Lung (tissue), 17 donors: ENCODE measurements at places on chromosomes 3 and 15. TPM values are rescaled to one million over a fixed set of nuclear protein-coding genes. Genes with fewer than 3 reads are reported as not detected.
A peak's percentile ranks its signal among the peaks of the same experiment; 100 is the strongest.

The ASB14 gene
- 1.4 TPM for total RNA-seq

The GRM2 gene
- total RNA-seq: 0.26 TPM

The ZNF197 gene
- 30.0 TPM for total RNA-seq

The OTOL1 gene
- not detected for total RNA-seq

GRCh38 chr3:156425651-156426050, 129.3 kb downstream of the SSR3 start:
- no peak for DNase-seq

- no peak for DNase-seq
Observed at GRCh38 chr15:101213570-101213969, 38.3 kb downstream of the CHSY1 start.

GRCh38 chr15:24823473-24823872, 131.3 kb upstream of the SNRPN start:
- peak; percentile 68 for DNase-seq

- DNase-seq: peak; percentile 47
Observed at GRCh38 chr3:31934866-31935265, 46.2 kb downstream of the OSBPL10 start.

DNA sequence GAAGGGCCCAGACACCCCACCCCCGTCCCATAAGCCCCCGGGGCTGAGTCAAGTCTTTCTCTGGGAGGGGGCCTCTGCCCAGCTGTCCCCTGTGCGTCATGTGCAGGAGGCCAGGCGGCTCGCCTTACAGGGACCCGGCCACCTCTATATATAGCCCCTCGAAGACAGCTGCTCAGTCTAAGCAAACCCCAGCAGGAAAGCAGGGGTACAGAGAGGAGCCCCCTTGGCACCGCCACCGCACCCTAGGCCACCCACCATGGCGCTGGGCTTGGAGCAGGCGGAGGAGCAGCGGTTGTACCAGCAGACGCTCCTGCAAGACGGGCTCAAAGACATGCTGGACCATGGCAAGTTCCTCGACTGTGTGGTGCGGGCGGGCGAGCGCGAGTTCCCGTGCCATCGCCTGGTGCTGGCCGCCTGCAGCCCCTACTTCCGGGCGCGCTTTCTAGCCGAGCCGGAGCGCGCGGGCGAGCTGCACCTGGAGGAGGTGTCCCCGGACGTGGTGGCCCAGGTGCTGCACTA, at the start of gene KLHL40:
KLHL40 (plus strand) TSS at position 175 of the 519 bp plus-strand sequence; CDS start at position 257, 82 bp downstream.
- no peak for DNase-seq

GRCh38 chr3:137568880-137569279, 195.2 kb upstream of the SOX14 start:
- no peak for DNase-seq

DNA sequence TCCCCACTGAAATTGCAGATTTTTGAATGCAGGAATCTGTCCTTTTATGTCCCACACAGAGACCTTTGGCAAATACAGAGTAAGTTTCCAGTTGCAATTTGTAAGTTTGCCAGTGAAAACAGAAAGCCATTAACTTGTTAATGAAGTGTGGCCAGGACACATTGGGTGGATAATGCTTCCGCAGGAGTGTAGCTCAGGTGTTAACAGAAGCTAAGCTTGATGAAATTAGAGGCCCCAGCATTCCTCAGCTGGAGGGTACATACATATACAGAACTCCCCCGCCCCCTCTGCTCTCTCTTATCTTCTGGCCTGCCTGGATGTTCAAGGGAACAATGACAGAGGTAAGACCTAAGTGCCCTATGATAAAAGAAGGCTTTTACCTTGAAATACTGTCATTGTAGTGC, 8.1 kb upstream of the LRRC2 start:
- no peak for DNase-seq

- no peak for DNase-seq
Observed at GRCh38 chr3:30764281-30764680, 130.2 kb downstream of the GADL1 start.

GRCh38 chr15:83118291-83118827, 10.9 kb downstream of the TM6SF1 start:
- DNase-seq: no peak

- DNase-seq: peak; percentile 24
Observed at GRCh38 chr3:57060089-57060821, at the start of gene SPATA12. Gene SPATA12, plus strand, starts transcription at chr3:57060664. Its CDS starts 13,031 bp downstream, at chr3:57073695.

DNA sequence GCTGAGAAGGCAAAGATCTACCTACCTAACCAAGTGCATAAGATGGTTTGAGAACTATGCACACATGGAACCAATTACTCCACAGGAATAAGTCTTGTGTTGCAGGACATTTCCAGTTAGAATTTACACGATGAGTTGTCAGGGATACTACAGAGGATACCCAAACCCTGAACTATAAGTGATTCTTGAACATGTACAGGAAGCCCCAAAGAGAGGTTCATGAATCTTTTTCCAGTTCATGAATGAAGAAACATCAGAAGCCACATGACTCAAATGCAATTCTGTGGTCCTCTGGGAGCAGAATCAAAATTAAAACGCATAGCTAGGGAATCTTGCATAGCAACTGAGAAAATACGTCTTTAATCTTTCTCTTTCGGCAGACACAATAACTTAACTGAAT, 114.1 kb upstream of the LMCD1 start:
- DNase-seq: no peak

DNA sequence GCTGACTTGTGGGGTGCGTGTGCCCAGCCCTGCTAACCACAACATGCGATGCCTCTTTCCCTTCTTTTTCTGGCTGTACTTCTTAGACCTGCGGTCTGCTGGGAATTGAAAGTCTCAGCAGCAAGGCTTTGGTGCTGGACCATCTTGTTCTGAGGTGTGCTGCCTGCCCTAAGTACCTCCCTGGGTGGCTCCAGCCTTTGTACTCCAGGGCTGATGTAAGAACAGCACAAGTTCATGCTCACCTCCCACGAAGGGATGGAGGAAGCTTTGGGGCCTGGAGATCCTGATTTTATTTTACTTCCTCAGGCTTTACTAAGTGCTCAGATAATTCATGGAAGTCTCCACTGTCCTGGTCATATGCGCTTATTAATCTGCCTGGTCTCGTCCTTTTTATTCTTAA, 28.9 kb downstream of the FAM43A start:
- DNase-seq: no peak

GRCh38 chr3:124884474-124885101, 2.6 kb downstream of the ITGB5 start:
- no peak for DNase-seq

GRCh38 chr15:91023720-91024119, 1.3 kb upstream of the VPS33B start:
- DNase-seq: no peak

DNA sequence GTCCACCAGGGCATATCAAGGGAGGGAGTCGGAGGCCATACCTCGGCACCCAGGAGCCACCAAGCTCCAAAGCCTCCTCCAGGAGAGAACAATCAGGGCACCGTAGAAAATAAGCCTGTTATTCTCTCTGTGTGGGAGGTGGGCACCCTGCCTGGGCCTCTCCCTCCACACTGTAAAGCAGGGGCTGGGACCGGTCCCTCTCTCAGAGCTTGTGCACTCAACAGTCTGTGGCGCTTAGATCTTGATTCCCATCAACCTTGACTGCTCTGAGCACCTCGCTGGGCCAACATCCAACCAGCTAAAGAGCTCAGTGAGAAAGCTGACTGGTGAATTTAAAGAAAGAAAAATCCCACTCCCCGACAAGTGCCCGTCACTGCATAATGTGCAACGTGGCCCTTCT, 53.0 kb downstream of the PCSK6 start:
- no peak for DNase-seq
